ENCODE measurements at places on chromosomes 1 and 21.

DNA sequence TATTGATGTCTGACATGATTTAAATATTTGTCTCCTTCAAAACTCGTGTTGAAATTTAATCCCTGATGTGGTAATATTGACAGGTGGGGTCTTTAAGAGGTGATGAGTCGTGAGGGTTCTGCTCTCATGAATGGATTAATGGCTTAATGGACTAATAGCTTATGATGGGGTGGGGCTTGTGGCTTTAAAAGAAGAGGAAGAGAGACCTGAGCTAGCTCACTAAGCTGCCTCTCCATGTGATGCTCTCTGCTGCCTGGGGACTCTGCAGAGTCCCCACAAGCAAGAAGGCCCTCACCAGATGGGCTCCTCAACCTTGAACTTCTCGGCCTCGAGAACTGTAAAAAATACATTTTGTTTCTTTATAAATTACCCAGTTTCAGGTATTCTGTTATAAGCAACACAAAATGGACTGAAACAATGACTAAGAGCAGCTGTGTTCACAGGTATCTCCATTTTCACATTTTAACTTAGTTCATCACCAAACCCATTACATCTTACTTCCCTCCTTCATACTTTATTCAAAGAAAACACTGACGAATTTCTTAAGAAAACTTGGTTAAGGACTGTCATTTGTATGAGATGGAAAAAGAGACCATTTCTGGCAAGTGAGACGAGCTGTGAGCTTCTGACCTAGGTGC, 12.1 kb upstream of the AIM2 start:
- DNase-seq, result no peak

DNA sequence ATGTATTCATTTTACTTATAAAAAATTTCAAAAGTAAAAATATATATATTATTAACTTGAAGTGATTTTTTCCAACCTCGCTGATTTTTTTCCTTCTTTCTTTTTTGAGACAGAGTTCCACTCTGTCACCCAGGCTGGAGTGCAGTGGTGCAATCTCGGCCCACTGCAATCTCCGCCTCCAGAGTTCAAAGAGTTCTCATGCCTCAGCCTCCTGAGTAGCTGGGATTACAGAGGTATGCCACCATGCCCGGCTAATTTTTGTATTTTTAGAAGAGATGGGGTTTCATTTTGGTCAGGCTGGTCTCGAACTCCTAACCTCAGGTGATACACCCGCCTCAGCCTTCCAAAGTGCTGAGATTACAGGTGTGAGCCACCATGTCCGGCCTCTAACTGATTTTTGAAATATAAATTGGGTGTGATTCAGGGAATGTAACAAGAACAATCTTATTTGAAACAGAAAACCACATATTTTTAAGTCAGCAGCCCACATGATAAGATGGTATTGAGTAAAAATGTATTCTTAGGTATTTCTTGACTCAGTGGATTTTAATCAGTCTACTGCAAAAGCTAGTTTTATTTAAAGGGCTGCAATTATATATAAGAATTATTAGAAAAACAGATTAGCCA, 30.0 kb downstream of the ZBTB8B start:
- no peak for DNase-seq

DNA sequence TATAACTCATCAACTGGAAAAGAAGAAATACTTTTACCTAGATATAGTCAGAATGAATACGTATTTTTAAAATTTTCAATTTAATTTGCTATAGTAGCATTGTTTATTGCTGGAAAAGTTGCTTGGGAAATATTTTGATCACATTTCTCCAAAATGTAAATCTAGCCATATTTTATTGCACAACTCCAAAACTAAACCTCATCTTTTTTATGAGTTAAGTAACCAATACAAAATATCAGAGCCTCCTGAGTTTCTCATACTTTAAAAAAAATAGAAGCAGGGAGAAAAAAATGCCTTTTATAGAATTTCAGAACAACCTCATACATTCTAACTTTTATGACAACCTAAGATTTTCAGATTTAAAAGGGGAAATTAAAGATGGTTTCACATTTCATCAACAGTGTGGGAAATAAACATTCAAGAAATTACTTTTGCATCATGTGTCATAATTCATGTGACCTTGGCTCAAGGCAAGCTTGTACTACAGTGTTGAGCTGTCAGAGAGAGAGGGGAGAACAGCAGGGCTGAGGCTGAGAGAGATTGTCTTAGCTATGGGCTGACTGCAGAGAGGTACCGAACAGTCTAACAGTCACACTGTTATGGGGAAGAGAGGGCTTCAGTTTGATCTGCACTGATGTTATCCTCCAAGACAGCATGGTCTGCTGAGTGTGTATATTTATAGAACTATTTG, 519.0 kb downstream of the LTN1 start:
- DNase-seq, result no peak

- no peak for DNase-seq
Measured at GRCh38 chr1:175422156-175422555, 229.6 kb upstream of the KIAA0040 start.

GRCh38 chr1:98903726-98904125, 100.9 kb downstream of the PLPPR5 start:
- DNase-seq, result no peak

GRCh38 chr1:115475901-115476300, 137.9 kb upstream of the NGF start:
- no peak for DNase-seq

DNA sequence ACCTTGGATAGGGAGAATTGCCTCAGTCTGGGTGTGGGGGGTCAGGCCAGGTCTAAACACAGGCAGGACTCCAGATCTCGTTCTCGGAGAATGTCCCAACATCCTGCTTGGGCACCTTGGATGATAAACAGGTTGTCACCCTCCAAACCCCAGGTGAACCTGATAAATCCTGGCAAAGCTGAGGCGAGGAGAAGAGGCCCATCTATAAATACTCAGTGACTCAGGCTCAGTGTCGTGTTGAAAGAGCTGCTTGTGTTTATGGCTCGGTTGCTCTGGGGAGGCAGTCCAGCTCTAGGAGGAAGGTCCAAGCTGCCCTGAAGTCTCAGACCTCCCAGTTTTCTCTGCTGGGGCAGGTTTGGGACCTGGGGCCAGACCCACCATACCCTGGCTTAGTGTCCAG, 15.8 kb upstream of the TRIM63 start:
- no peak for DNase-seq

- no peak for DNase-seq
Measured at GRCh38 chr21:40641042-40641441, 205.9 kb downstream of the DSCAM start.

GRCh38 chr1:29459620-29459945, 223.3 kb downstream of the PTPRU start:
- no peak for DNase-seq

DNA sequence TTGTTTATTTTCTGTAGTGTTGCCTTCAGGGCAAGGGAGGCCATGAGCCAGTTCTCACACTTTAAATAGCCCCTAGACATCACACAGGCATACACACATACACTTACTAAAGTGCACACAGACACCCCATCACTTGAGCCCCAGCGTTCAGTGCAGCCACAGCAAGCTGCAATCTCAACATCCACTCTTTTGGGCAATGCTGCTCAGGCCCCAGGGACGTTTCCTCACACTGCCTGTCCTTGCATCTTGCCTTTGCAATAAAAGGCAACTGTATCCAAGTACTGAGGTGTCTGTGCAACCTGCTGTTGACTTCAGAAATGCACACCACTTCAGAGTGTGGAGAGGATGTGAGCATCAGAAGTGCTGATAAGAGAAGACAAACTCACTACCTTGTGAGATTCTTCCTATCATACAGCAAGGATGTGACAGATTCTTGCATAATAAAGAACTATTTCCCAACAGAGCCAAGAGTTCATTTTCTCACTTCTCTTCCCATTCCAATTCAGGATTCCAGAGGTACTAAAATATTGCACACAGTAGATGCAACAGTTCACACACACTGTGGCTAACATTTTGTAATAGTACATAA, 36.2 kb downstream of the IRF2BP2 start:
- DNase-seq, result no peak

DNA sequence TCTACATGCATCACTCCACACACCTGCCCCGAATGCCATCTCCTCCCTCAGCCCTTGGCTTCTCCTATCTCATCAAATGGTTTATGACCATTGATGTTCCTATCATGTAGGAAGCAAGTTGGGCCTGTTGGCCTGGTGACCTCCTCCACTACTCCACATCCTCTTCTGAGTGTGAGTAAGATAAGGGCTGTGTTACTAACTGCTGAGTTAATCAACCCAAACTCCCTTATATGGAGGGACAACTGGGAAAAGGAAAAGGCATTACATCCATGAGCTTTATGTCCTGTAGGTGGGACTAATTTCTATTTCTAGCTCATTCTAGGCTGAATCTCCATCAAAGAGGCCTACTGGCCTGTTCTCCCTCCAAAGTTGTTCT, 57.6 kb downstream of the WLS start:
- DNase-seq, result no peak

DNA sequence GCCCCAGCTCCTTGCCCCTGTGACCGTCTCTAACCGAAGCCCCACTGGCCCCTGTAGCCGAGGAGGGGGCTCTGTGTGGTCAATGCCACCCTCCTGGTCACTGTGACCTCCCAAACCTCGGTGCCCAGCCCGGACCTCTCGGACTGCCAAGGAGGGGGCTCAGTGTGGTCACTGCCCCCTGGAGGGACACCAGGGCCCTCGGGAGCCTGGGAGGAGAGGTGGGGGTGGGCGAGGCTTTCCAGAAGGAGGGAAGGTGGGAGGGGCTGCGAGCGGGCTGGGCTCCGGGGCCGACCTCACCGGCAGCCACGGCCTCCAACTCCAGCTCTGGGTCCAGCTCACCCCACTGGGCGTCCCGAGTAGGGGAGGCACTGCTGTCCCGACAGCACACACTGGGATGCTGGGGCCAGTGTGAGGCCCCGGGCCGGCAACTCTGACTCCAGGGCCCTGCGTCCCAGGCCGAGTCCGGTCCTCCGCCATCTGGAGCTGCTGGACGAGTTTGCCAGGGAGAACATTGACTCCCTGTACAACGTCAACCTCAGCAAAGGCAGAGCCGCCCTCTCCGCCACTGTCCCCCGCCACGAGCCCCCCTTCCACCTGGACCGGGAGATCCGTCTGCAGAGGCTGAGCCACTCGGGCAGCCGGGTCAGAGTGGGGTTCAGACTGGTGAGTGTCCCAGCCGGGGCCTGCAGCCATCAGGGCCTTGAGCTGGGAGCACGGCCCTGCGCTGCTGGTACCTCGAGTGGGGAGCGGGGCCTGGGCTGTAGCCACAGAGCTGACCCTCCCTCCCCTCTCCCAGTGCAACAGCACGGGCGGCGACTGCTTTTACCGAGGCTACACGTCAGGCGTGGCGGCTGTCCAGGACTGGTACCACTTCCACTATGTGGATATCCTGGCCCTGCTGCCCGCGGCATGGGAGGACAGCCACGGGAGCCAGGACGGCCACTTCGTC, 6.4 kb downstream of the SCNN1D start:
- no peak for DNase-seq

All from activated gamma-delta T cell treated with Interleukin-2 at 50 U/mL for 16 hours (primary cell).